GM12864 (cell line): ENCODE measurements at places on chromosomes 6 and 20.

DNA sequence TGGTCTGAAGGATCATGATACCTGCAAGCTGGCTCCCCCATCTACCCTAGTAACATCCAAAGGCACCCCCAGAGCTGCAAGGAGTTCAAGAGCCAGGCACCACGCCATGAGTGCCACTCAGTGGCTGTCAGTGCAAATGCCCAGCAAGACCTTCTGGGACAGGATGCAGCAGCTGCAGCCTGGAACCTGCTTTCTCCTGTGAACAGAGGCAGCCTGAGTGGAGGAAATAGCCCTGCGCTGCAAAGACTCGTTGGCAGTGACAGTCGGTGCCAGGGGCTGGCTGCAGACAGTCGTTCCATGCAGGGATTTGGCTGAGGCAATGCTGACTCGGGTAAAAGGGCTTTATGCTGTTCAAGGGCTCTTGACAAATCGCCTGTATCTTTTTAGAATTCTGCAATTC, 15.7 kb upstream of the SSTR4 start:
- DNase-seq, result no peak

DNA sequence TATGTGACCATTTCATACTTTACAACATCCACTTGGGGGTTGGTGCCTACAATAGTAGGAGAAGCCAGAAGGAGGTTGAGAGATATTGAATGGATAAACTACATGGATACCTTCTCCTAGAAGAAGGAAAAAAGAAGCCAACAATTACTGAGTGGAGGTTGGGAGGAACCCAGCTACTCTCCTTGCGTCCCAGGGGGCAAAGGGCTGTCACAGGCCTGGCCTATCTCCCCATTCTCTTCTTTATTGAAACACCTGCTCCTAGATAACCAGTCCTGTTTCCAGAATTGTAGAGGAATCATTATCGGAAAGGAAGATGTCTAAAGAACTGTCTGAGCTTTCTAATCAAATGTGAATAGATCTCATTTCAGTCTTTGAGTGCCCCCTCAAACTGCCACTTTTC, 115.1 kb downstream of the MAP7 start:
- no peak for DNase-seq

- no peak for DNase-seq
Observed at GRCh38 chr6:83804886-83805285, 48.3 kb upstream of the RIPPLY2 start.

DNA sequence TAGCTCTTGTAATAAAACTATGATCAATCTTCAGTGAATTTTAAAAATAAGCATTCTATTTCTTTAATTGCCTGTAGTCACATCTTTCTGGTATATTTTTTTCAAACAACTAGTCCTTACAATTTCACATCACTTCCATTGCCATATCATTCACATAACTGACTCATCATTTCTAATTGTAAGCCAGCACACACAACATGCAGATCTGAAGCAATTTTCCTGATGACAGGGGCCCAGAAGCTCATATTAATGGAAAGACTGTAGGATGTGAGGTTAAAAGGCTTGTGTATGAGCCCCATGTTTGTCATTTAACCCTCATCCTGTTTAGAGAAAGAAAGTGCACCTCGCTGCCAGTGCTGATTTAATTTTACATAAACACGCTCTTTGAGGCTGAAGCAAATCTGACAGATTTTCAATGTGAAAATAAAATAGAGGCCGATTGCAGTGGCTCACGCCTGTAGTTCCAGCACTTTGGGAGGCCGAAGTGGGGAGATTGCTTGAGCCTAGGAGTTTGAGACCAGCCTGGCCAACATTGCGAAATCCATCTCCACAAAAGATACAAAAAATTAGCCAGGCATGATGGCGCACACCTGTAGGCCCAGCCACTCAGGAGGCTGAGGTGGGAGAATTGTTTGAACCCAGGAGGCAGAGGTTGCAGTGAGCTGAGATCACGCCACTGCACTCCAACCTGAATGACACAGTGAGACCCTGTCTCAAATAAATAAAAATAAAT, 40.1 kb upstream of the LTV1 start:
- DNase-seq, result no peak

GRCh38 chr20:61596687-61597330, 344.7 kb downstream of the CDH4 start:
- no peak for DNase-seq

DNA sequence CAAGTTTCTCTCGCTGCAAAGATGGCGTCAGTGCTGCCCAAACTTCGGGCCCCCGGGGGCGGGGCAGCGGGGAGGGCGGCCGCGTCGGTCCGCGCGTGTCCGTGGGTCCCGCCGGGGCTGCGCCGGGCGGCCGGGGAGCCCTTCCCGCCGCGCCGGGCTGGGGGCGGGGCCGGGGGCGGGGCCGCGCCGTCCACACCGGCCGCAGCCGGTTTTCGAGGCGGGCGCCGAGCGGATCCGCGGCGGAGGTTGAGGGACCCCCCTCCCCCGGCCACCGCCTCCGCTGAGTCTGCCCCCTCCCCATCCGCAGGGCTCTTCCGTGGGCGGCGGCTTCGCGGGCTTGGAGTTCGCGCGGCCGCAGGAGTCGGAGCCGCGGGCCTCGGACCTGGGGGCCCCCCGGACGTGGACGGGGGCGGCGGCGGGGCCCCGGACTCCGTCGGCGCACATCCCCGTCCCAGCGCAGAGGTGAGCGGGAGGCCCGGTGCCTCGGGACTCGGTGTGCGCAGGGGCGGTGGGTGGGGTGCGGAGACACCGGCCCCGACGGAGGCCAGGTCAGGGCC, 572 bp downstream of the SLC2A4RG start:
- no peak for DNase-seq

- DNase-seq, result no peak
Observed at GRCh38 chr6:31978831-31979230, 3.0 kb upstream of the C4A start.

DNA sequence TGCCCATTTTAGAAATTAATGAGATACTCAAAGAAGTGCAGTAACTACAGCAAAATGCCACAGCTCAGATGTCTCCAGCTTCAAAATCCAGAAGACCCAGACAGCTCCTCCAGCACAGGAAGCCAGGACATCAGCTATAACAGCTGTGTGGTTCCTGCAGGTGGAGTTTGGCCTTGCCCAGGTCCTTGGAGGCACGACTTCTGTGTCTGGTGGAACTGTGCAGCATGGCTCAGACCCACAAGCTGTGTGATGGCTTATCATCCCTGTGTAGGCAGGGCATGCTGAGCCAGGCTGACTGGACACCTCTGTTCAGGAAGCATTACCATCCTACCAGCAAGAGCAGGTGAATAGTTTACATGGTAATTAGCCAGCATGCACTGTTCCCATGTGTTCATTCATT, 26.5 kb upstream of the CD93 start:
- no peak for DNase-seq

GRCh38 chr6:6661684-6662083, 73.2 kb downstream of the LY86 start:
- no peak for DNase-seq

DNA sequence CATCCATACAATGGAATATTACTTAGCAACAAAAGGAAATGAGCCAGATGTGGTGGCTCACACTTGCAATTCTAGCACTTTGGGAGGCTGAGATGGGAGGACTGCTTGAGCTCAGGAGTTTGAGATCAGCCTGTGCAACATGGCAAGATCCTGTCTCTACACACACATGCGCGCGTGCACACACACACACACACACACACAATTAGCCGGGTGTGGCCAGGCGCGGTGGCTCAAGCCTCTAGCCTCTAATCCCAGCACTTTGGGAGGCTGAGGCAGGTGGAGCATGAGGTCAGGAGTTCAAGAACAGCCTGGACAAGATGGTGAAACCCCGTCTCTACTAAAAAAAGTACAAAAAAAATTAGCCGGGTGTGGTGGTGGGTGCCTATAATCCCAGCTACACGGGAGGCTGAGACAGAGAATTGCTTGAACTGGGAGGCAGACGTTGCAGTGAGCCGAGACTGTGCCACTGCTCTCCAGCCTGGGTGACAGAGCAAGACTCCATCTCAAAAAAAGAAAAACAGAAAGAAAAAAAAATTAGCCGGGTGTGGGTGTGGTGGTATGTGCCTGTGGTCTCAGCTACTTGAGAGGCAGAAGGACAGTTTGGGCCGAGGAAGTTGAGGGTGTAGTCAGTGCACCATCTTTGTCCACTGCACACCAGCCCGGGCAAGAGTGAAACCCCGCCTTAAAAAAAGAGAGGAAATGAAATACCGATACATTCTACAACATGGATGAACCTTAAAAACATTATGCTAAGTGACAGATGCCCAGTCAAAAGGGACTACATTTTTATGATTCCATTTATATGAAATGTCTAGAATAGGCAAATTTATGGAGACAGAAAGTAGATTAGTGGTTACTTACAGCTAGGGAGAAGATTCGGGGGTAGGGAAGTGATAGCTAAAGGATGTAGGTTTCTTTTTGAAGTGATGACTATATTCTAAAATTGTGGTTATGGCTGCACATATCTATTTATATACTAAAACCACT, 52.5 kb downstream of the RBL1 start:
- DNase-seq, result peak; percentile 84

DNA sequence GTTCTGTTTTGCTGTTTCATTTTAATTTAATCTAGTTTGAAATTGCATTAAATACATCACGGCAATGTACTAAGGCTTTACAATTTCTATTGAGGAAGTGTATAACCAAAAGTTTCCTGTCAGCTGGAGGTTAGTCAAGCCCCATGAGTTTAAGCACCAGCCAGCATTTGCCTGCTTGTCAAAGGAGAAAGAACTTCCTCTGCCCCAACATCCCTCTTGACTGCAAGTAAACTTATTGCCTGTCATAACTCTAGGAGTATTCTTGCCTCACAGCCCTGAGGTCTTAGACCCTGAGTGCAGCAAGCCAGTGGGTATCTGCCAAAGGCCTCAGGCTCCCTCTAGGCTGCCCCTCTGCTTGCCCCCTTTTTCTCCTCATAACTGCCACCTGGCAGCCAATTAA, 106.7 kb upstream of the INSM1 start:
- no peak for DNase-seq
